NCI-H2081 (cell line): ENCODE measurements at places on chromosomes 3 and 15.

DNA sequence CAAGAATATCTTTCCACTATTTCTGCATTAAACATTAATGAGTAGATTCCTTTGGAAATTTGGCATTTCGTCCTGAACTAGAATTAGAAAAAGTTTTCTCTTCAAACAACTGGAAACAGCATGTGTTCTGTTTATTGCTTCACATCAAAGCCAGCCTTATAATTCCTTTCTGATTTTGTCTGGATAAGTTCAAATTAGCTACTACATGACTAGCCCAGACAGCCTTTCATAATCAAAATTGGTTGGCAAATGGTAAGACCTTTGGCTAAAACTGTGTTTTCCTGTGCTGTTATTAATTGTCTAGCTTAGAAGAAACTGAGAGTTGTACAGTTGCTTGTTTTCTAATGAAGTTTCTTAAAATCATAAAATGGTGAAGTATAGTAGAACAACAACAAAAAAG is 52.7 kb upstream of the P3H2 start:
- DNase-seq, result no peak

DNA sequence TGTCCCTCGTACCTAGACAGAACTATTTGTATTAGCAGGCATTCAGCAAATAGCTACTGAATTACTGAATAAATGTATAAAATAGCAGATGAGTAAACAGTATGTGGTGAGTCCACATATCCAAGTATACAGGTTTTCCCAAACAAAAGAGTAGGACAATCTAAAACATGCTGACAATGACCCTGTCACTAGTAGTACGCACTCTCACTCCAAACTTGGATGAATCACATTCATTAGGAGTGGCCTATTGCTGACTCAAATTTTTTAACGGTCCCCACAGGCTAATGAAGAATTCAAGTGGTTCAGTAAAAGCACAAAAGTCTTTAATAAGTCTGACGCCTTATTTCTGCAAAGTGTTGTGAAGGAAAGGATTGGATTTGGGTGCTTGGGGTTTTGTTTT is 449.3 kb upstream of the THBS1 start:
- no peak for DNase-seq

- no peak for DNase-seq
These were observed 54.2 kb downstream of the ANKRD28 start for GRCh38 chr3:15743587-15744009.

DNA sequence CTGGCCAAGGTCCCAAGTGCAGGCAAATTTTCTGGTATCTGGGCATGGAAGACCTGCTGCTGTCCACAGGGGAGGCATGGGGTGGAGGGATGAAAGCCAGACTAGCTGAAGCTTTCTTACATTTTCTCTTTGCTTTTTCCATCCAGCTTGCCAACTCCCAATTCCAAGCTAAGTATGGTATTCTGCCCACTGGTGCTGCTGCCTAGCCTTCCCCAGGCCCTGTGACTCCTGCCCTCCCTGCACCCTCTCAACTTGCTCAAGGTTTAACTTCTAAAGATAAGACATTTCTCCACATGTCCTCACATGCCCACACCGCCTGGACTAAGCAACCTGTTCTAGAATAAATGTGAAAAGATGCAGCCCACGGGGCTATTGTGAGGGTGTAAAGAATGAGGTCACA is 59.5 kb upstream of the HACD2 start:
- DNase-seq, result no peak

- DNase-seq, result no peak
These were observed 42.2 kb downstream of the CD200 start for GRCh38 chr3:112375117-112375516.

DNA sequence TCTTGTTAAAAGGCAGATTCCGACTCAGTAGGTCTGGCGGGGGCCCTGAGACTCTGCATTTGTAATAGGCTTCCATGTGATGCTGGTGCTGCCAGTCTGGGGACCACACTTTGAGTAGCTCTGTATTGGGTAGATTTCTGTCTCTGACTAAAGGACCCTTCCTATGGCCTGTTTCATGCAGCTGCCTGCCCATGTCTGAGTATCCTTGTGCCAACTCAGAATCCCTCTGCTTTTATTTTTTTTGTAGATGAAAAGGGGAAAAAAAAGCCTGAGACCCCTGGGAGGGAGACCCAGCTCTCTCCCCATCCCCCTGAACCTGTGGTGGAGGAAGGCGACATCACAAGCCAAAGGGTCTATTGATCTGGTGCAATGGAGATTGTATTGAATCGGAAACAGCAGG is 81.9 kb downstream of the EBLN2 start:
- no peak for DNase-seq

- no peak for DNase-seq
These were observed 35.2 kb downstream of the ABTB1 start for GRCh38 chr3:127707851-127708411.

- DNase-seq, result no peak
These were observed 34.1 kb downstream of the ADAM10 start for GRCh38 chr15:58715266-58715917.

DNA sequence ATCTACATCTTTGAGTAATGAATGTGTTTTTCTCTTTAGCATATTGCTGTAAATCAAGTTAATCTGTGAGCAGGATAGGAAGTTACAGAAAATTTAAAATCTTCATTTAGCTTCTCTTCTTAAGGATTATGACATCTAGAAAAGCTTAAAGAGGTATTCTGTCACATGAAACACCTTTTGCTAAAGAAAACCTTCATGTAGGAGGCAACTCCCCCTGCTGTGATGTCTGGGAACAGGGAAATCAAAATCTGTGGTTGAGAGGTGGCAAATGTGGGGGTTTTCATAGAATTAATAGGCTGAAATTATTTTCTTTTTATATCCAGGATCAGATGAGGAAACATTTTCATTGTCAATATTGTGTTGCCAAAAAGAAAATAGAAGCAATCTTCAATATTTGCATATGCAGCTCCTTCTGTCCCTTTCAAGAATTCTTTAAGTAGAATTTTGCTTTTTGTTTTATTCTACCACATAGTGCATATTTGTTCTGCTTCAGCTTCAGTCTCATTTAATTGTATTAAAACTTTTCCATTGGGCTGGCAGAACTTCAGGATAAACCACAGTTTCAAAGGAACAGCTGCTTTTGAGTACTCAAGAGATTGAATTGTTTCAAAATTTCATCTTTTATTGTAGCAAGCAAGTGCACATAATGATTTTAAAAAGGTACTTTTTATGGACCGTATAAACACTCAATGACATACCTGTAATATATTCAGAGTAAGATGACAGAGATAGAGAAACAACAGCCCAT is 128.4 kb downstream of the RAP2B start:
- DNase-seq, result no peak

GRCh38 chr15:65762914-65763787 is 28.9 kb downstream of the DENND4A start:
- no peak for DNase-seq

DNA sequence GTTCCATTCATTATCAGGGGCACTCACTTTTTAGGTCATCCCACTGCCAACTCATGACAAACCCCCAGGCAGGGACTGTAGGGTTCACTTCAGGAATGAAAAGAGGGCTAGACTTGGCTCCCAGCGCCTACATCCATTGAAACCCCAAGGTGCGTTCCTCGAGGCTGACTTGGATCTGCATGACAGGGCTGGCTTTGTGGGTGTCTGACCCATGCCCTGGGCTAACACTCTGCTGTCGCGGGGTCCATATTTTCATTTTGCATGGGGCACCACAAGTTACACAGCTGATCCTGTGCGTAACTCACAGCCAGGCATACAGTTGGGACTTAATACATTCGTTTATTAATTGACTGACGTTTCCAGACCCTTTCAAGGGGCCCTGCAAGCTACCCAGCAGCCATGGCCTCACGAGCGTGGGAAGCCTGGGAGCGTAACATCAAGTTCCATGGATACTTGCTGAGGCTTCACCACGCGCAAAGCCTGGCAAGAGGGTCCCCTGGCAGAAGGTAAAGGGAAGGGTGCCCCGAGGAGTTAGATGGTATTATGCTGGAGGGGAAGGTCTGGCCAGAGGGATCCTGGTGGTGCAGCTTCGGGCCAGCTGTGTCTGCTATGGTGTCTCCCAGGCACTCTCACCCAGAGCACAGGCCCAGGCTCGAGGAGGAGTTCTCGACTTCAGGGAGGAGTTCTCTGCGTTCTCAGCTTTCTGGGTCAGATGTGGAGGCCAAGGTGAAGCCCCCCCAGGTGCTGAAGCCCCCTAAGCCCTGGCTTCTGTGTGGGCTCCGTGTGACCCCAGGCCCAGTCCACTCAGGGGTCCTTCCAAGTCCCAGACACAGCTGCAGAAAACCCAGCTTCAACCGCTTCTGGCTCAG is 85.4 kb downstream of the ADAMTS17 start:
- DNase-seq, result no peak

- DNase-seq, result peak; percentile 73
These were observed 16.3 kb downstream of the RGMA start for GRCh38 chr15:93072411-93073394.

DNA sequence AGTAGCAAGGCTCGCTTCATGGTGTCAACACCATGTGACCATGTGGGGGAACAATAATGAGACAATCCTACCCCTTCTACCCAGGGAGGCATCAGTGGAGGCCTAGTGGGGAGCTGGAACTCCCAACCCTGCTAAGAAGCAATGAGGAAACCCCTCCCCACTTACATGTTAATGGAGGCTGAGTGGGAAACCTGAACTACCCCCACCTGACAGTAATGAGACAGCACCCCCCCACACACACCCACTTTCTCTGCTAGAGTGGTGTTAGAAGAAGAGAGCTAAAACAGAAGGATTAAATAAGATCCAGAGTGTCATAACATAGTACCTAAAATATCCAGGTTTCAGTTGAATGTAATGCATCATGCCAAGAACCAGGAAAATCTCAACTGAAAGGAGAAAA is 78.6 kb downstream of the NEO1 start:
- no peak for DNase-seq

GRCh38 chr3:33937628-33938027 is 139.2 kb downstream of the PDCD6IP start:
- no peak for DNase-seq

DNA sequence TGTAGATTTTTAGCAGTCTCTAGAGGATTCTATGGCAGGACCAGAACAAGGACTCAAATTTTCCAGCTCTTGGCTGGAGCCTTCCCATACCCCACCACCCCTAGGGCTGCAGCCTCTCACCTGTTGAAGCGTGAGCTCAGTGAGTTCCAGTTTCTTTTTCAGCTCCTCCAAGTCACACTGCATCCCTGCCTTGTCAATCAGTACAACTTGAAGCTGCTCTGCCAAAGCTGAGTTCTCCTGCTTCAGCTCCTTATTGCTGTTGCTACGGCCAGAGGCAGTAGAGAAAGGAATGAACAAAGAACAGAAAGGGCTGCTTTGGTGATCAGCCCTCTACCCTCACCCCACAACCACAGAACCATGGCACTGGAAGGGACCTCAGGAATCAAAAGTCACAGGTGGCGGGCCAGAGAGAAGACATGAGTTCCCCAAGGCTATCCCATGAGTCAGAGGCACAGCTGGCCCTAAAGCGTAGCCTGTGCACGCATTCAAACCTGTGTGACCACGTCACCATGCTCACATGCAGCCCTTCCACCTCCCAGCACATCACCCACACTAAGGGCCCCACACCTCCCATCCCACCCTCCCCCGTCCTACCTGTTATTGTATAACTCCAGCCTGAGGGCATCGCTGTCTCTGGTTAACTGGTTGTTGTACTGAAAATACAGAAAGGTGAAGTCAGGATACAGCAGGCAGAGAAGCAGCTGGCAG is 83.3 kb upstream of the C2CD4B start:
- DNase-seq, result no peak
